ENCODE measurements at places on chromosomes 16 and 17.
A peak's percentile ranks its signal among the peaks of the same experiment; 100 is the strongest.

GRCh38 chr17:319266-319665, 33.3 kb downstream of the RPH3AL start:
- no peak for DNase-seq

DNA sequence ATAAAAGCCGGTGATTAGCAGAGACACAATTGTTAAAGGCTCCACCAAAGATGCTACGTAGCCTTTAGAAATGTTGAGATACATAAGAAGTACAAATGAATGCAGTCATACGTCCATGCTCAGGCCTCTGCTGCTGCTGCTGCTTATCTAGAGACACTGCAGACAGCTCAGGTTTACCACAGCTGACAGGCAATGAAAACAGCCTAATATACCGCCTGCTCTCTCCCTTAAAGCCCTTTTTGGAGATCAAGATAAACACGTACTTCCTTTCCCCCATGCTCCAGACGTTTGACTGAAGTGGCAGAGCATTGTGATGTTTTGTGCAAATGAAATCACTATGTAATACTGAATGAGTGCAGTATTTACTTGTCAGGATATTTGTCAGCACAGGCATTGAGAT, 185.3 kb downstream of the AATF start:
- DNase-seq = no peak

DNA sequence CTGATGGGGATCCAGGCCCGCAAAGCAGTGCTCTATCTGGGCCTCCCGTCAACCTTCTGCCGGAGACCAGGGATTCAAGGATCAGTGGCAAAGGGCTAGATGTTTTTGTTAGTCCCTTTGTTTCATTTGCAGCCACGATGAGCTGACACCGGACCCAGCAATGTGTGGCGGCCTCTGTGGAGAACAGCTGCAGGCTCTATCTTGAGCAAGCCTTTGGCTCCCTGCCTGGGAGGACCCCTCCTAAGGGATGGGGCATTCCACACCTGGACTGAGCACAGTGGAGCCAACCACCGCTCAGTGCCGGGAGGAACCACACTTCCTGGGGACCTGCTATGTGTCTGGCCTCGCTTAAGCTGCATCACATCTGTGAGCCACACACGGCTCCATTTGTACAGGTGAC, 215.8 kb downstream of the RBFOX3 start:
- DNase-seq = no peak

DNA sequence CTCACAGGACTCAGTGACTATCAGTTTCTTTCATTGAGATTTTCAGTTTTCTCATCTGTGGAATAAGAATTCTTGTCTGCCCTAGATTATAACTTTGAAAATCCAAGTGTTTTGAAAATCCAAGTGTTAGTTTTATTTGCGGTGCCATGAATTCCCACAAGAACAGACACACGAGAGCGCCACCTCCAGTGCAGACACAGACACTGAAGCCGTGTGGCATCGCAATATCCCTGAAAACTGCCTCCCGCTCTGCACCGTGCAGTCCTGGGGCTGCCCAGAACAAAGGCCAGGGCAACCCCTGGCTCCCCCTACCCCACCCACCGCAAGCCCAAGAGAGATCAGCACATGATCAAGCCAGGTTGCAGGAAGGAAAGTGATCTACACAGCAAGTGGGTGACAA, 229.5 kb upstream of the ASIC2 start:
- DNase-seq = no peak

- DNase-seq = no peak
These were observed 6.5 kb downstream of the ATAD5 start for GRCh38 chr17:30838202-30838807.

GRCh38 chr16:74716355-74716754, 15.7 kb upstream of the MLKL start:
- no peak for DNase-seq

DNA sequence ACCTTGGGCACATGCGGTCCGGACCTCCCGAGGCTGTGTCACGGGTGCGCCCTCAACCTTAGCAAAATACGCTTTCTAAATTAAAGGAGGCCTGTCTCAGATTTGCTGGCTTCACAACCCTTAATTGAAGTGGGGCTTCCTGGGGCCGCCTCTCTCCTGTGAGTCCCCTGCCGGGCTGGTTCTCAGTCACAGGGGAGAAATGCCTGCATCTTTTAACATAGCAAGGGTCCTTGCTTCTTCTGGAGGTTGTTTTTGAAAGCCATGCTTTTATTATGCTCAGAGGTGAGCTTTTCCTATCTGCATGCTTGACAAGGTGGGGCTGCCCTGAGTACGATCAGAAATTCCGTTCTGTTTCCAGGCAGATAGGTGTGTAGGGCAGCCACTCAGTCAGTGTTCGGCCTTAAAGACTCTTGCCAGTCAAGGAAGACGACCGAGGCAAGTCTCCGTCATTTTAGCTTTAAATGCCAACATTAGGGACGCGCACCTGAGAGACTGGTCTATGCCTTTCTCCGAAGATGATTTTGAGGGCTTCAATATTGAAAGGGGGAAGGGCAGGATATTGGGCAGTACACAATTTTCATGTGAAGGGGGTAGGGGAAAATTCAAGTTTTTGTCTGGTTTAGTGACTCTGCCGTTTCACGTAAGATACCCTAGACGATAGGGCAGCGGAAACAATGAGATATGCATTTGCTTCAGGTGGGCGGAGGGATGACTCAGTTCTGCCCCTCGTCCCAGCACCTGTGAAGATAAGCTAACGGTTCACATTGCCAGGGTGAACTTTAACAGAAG, 5.5 kb upstream of the SLC7A5 start:
- DNase-seq = peak; percentile 83

DNA sequence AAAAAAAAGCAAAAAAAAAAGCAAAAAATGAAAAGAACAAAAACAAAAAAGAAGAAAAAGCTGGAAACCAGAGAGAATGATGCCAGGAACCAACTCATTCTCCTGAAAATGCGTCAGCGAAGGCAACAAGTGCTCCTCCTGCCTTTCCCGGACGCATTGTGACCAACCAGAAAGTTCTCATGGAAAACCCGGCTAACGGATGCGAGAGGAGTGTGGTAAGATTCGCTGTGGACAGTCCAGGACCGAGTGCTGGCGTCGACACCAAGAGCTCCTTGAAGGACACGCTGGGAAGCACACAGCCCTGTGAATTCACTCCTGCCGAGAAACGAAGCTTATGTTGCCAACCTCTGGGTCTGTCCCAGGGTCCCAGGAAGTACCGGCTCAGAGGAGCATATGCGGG, 43.4 kb downstream of the METRNL start:
- DNase-seq = no peak

GRCh38 chr17:31744511-31744951, 114.5 kb downstream of the COPRS start:
- no peak for DNase-seq

DNA sequence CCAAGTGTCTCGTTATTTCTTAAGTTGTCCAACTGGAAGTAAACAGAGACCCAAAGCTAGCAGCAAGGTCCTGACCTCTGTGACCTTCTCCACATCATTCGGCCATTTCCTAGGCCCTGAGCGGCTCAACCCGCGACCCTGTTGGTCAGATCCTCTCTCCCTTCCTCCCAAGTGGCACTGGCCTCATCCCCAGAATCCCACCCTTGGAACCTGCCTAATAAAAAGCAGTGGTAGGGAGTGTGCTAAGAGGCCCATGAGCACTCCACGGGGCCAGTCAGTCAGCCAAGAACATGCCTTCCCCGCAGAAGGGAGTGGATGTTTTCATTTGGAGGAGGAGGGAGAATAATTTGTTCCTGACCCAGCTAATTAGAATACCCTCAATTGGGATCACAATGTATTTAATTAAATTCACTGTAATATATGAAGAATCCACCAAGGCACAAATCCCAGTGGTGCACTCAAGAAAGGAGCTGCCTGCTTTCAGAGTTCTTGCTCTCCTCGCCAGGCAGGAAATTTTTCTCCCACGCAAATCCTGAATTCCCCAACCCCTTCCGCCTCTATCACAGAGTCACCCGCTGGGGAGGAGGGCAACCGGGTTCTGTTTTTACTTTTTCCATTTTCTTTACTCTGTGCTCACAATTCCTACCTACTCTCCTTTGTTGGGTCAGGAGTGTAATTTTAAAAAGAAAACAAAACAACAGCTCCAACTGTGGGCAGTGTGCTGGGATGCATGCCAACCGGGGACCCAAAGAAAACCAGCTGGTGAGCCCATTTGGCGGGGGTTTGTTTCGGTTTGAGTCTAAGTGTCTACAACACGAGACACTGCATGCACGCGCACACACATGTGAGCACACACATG, 153.4 kb downstream of the ZFHX3 start:
- DNase-seq = no peak
